ENCODE measurements at places on chromosomes 11 and 22.

DNA sequence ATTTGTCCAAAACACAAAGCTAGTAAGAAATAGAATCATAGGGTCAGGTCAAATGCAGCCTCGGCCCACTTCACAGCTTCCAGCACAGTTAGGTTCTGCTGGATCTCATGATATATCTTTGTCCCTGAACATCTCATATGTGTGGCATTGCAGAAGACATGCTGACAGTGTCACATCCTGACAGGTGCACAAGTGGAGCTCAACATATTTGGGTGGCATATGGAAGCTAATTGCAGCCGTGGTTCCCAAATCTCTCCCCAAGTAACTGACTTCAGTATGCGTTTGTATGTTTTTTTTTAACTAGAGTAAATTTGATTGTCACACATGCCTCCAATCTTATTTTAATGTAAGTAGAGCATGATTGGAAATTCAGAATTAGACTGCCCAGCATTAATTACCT lies 33.4 kb downstream of the NAV2 start:
- peak; percentile 11 for DNase-seq

- DNase-seq, result no peak
These were observed 32.2 kb upstream of the AMOTL1 start for GRCh38 chr11:94735907-94736306.

DNA sequence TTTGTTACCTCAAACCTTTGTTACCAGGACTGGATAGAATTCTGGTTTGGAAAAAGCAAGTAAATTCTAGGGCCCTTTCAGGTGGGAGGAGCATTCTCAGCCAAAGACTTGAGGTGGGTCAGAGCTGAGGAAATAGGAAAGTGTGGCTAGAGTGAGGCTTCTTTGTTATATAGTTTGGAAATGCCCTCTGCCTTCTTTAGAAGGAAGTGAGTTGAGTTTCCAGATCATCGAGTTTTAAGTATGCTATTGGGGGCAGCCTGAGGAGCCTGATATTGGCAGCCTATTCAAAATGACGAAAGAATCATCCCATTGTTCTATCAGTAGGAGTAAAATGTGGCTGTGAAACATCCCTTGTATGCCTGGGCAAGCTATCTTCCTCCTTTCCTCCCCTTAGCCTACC lies 134.1 kb downstream of the ARHGAP42 start:
- no peak for DNase-seq

- no peak for DNase-seq
These were observed 465.5 kb downstream of the INSC start for GRCh38 chr11:15580056-15580774.

GRCh38 chr11:103623933-103624332 lies 412.5 kb upstream of the DDI1 start:
- no peak for DNase-seq

DNA sequence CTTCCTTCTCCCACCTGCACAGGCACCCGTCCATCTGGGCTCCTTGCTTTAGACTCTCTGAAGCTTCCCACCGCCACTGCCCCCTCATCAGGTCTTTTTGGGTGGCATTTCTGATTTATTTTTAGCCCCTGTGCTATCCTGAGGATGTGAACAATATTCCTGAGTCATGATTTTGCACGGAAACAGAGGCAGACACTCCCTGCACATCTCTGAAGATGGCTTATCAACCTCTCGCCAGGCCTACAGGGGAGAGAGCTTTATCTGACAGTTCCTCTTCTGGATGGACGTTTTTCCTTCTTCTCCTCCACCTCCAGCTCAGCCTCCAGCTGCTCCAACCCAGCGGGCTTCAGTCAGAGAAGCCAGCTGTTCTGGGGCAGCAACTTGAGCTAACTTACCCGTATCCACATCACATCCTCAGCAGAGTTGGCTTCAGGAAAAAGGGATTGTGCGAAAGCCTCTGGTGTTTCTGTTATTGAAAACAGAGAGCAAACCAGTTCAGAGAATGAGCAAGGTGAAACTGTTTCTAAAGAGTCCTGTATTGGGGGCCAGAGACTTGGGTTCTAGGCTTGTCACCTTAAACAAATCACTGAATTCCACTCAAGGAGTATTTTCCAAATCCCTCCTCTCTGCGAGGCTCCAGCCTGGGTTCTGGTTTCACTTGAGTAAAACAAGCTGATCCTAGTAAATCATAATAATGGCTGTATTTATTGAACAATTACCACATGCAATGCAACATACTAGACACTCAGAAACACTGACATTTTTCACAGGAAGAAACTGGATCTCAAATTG lies 33.1 kb upstream of the ETS1 start:
- DNase-seq, result no peak

- no peak for DNase-seq
These were observed 10.5 kb upstream of the MCHR1 start for GRCh38 chr22:40668611-40669411.

- DNase-seq, result no peak
These were observed 307.7 kb downstream of the BUD13 start for GRCh38 chr11:116465056-116465455.

GRCh38 chr11:65468874-65469333 lies 29.9 kb upstream of the MALAT1 start:
- no peak for DNase-seq

DNA sequence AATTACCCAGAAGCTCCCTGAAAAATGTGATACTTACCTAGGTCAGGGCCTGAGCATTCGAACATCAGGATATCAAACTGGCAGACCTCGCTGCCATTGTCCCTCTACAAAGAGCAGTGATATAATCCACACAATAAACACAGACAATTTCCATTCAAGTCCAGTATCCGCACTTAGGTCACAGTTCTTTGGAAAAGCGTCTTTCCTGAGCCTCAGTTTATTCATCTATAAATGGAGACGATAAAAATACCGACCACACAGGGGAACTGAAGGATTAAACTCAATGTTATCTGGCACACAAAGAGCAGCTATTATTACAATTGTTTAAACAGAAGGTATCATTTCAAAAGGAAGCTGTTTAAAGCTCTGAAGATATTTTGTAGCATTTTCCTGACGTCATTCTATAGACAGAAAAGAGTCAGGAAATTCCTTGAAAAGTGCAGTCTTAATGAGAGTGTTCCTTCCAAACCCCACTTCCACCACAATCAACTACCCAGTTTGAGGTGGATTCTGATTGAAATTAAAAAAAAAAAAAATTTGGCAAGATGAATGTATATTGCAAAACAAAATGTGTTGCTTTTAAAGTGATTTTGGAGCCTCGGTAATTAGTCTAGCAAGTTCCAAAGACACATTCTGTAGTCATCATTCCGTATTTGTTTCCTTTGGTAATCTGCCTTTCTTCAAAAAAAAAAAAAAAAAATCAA lies 47.2 kb upstream of the IGSF9B start:
- DNase-seq, result no peak

- no peak for DNase-seq
These were observed 7.7 kb upstream of the SYVN1 start for GRCh38 chr11:65141896-65142494.

DNA sequence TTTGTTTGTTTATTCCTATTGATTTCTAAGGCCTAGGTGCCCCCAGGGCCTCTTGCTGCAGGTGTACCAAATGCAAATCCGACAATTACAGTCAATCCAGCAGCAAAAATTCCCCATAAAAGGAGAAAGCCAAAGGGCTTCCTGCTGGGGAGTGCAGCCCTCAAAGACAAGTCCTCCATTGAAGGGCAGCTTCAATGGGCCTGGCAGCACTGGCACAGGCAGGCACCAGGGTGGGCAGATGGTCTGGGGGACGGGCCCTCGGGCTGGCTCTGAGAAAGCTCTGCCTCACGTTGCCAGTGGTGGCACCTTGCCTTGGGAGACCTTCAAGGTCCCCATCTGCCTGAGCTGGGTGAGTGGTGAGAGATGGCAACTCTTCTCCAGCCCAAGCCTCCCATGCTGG lies 128.0 kb downstream of the DSCAML1 start:
- no peak for DNase-seq

DNA sequence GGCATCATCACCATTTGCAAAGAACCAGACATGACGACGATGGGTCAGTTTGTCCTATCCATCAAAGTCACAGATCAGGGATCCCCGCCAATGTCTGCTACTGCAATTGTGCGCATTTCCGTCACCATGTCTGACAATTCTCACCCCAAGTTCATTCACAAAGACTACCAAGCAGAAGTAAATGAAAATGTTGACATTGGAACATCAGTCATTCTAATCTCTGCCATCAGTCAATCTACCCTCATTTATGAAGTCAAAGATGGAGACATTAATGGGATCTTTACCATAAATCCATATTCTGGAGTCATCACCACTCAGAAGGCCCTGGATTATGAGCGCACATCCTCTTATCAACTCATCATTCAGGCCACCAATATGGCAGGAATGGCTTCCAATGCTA lies 171.6 kb upstream of the MTNR1B start:
- DNase-seq, result no peak

GRCh38 chr11:12888525-12889158 lies 120.5 kb upstream of the RASSF10 start:
- peak; percentile 87 for DNase-seq

- no peak for DNase-seq
These were observed 118.8 kb upstream of the KIRREL3 start for GRCh38 chr11:127119356-127119755.

GRCh38 chr11:47431356-47432083 lies 5.3 kb upstream of the PSMC3 start:
- DNase-seq, result no peak

All from coronary artery (tissue), 2 donors.